Frontal cortex (tissue), 4 donors: ENCODE measurements at places on chromosomes 7 and 10. TPM values are rescaled to one million over a fixed set of nuclear protein-coding genes. Genes with fewer than 3 reads are reported as not detected.

DNA sequence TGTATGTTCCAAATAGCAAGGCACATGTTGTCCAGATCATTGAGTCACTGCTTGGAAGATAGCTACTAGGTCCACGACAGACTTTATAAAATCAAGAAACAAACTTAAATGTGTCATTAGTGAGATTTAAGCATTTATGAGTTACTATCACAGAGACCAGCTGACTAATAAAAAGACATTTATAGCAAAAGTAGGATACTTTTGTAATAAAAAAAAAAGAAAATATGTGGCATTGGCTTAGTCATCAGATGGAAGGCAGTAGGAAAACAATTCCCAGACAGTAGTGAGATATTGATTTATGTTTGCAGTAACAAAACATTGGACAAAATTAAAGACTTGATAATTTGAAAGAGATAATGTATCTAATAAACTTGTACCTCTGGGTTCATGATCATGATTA, 881.0 kb upstream of the LRRN3 start:
- no peak for DNase-seq

- DNase-seq: no peak
Measured at GRCh38 chr10:83929399-83929798, 209.9 kb upstream of the GHITM start.

DNA sequence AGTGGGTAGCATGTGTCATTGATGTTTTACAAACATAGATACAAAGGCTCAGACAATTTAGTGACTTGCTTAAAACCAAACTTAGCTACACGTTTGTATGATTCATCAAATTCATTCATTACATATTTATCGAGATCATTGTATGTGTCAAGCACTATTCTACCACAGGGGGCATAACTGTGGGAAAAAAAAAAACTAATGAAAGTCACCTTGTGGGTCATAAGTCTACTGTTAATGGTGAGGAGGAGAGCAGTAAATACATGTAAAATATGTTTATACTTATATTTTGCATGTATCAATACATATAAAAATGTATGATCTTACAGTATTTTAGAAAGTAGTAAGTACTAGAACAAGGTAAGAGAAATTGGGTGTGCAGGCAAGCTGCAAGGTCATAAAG, 933.8 kb downstream of the IPMK start:
- DNase-seq: no peak

DNA sequence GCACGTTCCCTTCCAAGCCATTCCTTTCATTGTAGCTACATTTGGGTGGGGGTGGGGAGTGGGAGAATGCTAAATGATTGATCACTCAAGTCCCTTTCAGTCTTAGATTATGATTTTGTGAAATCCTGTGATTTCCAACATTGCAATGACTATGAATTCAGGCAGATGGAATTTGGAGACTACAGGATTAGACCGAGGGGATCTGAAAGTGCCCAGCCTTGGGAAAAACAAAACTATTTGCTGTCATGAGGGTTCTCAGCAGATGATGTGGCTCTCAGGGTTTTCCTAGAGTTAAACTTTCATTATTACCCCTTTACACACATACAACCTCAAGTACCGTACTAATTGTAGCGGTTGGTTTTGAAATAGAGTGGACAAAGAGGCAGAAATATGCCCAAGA, 4.7 kb downstream of the MACROH2A2 start:
- DNase-seq: no peak

- peak; percentile 24 for DNase-seq
Measured at GRCh38 chr7:8724080-8724718, 290.8 kb downstream of the NXPH1 start.

DNA sequence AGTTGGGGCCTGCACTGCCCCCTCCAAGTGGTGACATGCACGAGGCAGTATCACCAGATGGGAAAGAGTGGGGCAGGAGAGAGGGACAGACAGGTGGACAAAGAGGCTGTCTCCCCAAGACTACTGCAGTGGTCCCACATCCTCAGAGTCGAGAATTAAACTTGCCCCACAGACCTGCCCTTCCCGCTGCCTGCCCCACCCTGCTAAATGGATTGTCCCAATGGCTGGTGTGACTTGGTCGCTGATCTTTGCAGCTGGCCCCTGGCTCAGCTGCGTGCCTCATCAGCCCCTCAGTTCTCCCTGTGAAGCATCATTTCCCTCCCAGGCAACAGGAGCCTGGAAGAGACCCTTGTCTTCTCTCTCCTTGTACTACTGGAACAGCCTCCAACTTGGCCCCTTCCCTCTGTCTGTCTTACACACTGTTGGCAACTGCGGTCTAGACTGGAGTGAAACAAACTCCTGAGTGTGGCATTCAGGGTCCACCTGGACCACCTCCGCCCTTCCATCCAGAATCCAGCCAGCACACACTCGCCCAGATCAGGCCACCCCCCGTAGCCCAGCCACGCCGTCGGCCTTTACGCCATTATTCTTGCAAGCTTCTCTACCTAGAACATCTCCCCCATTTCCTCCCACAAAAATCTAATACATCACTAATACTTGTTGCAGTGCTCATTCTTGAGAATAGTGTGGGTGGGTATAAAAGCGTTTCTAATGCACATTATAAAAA, 275.1 kb downstream of the CELF2 start:
- no peak for DNase-seq

DNA sequence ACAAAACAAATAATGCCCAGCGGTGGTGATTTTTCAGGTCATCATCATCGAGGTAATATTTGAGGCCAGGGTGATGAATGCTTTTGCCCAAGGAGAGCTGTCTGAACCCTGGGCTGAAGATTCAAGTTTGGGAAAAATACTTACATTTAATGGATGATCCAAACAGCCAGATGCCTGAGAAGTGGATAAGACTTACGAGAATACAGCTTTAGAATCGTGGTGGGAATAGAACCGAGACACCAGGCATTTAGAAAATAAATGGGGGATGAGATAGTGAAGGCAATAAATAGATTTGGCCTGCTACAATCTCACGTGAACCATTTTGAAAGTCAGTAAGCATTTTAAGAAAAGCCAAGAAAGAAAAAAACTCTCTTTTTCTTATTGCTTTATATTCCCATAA, 12.2 kb upstream of the PROSER2 start:
- no peak for DNase-seq

The C10orf62 gene
- not detected for total RNA-seq

The PPP1R17 gene
- total RNA-seq: 2.9 TPM
